NCI-H146 (cell line): ENCODE measurements at places on chromosomes 2 and 18.

DNA sequence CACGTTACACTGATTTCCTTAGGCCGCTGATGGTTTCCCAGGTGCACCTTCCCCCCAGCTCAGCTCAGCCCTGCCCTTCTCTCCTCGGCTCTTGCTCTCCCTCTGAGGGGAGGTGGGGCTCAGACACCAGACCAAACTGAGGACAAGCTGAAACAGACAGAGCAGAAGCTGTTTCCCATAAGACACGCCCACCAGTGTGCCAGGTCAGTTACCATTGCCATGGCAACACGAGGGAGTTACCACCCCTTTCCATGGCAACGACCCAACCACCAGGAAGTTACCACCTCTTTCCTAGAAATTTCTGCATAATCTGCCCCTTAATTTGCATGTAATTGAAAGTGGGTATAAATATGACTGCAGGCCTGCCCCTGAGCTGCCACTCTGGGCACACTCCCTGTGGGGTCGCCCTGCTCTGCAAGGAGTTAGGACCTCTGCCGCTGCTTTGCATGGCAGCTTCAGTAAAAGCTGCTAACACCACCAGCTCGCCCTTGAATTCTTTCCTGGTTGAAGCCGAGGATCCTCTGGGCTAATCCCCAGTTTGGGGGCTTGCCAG is 120.9 kb upstream of the SMIM21 start:
- DNase-seq, result peak; percentile 16

GRCh38 chr2:195820373-195820772 is 163.3 kb downstream of the SLC39A10 start:
- DNase-seq, result no peak

GRCh38 chr2:162000431-162000830 is 73.6 kb downstream of the DPP4 start:
- no peak for DNase-seq

GRCh38 chr2:191686729-191687128 is 8.8 kb downstream of the NABP1 start:
- DNase-seq, result no peak

GRCh38 chr2:216658757-216659156 is 25.5 kb downstream of the IGFBP2 start:
- no peak for DNase-seq

GRCh38 chr2:11896386-11896785 is 150.0 kb downstream of the LPIN1 start:
- no peak for DNase-seq

DNA sequence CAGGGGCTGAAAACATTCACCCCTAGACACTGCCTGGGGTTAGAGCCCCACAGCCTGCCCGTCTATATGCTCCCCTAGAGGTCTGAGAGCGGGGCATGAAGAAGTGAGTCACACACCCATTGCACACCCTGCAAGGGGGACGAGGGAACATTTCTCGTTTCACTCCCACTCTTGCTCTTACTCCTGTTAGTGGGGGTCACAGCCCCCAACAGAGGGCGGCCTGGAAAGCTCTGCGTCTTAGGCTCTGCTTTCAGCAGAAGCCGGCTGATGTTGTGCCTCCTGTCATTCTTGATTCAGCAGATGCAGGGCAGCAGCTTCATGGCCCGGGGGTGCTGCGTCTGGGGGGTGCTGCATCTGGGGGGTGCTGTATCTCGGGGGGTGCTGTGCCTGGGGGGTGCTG is 141.3 kb downstream of the ASB1 start:
- DNase-seq, result no peak

DNA sequence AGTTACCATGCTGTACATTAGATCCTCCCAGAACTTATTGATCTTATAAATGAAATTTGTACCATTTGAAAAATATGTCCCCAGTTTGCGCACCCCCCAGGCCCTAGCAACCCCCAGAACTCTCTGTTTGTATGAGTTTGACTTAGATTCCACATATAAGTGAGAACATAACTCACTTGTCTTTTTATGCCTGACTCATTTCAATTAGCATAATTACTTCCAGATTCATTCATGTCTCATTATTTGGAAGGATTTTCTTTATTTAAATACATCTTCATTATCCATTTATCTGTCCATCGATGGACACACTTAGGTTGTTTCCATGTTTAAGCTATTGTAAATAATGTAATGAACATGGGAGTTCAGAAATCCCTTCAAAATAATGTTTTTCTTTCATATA is 705.9 kb downstream of the CCDC85A start:
- DNase-seq, result no peak

DNA sequence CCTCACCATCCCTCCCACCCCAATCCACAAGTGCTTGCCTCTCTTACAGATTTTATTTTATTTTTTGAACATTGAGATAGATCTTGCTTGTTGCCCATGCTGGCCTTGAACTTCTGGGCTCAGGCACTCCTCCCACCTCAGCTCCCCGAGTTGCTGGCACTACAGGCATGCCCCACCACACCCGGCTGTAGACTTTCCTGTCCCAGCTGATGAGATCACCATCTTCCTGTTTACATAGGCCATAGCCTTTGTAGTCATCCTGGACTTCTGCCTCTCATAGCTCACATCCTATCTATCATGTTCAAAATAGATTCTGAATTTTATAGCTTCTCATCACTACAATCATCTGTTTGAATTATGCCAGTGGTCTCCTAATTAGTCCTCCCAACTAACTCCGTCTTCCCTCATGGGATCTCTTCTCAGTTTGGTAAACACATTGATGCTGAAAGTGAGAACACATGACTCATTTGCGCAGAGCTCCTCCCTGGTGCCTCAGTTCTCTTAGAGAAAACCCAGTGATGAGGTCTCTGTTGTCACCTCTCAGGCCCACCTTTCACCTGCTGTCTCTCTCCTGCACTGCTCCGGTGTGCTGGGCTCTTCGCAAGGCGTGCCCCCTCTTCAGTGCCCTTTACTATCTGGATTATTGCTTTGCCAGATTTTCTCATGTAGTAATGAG is 243.0 kb downstream of the ZNF407 start:
- no peak for DNase-seq

DNA sequence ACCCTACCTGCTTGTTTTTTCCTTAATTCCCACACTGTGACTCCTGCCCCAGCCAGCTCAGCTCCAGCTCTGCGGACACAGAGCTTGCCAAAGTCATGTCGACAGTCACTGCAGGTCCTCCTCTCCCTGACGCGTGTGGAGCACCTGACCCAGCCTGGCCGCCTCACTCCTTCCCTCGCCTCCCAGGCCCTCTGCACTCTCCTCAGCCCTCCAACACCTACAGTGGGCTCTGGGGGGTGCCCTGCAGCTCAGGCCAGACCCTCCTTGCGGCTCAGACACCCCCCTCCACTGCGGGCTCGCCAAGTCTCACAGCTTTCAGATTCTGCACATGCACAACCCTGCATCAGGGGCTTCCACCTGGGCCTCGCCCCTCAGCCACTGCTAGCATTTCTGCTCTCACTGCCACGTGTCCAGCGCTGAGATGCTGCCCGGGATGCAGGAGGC is 68.3 kb downstream of the NDUFA10 start:
- DNase-seq, result no peak

GRCh38 chr18:6714010-6714409 is 15.5 kb upstream of the ARHGAP28 start:
- no peak for DNase-seq

DNA sequence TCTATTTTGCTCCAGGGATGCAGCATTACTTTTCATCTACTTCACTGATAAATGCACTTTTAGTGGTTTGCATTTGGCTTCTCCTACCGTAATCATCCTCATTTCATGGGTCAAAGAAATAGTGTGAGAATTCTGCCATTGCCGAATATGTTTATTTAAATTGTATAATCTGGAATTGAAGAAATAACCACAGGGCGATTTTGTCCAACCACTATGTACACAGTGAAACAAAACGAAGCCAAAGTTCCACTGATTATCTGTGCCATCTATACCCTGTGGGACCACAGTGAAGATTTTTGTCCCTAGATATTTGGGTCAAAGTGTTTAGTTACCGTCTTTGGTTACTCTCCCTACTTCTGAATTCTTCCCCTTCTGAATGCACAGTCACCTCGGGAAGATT is 888.6 kb upstream of the NRXN1 start:
- no peak for DNase-seq

- DNase-seq, result no peak
Measured at GRCh38 chr2:164562666-164563065, 58.6 kb downstream of the GRB14 start.

DNA sequence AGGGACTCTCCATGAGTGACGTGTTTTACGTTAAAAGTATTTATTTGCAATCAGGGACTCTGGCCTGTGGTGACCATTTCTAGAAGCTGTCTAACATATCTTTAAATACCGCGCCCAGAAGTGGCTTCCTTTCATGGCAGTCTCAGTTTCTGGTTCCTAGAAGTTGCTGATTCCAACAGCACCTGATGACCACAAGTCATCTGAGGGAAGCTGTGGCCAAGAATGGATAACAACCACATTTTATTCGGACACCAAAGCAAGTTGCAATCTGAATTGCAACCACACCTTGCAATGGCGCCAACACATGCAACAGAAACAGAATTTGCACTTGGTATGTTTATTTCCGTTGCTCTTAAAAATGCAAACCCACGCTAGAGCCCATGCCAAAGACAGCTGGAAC is 33.1 kb downstream of the MEX3C start:
- no peak for DNase-seq

- no peak for DNase-seq
Measured at GRCh38 chr2:168929031-168929430, 27.9 kb downstream of the G6PC2 start.

DNA sequence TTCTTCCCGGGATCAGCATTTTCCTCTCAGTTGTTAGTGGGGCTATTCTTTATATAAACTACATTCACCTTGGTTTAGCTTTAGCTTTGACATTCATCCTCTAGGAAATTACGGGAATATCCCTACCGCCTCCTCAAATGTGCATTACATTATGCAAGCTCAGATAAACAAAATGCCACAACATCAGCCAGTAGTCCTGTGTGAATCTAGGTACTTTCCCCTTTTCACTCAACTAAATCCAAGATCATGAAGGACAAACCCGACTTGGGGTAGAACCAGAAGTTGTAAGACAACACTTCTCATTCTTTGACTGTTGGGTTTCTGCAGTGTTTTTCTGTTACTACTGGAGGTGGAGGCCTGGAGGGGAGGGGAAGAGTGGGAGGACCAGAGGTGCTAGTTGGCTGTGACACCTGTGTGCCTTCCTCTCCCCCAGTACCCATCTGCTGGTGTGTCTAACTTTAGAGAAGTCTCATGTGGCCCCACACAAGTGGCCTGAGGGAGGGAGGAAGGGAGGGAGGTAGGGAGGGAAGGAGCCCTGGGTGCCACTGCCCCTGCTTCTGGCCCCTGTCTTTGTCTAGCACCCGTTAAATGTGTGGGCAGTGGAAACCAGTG is 84.8 kb upstream of the BCL2L11 start:
- no peak for DNase-seq

- no peak for DNase-seq
Measured at GRCh38 chr18:55220523-55220922, 261.3 kb upstream of the CCDC68 start.

- no peak for DNase-seq
Measured at GRCh38 chr2:37459095-37459981, 114.9 kb downstream of the QPCT start.

DNA sequence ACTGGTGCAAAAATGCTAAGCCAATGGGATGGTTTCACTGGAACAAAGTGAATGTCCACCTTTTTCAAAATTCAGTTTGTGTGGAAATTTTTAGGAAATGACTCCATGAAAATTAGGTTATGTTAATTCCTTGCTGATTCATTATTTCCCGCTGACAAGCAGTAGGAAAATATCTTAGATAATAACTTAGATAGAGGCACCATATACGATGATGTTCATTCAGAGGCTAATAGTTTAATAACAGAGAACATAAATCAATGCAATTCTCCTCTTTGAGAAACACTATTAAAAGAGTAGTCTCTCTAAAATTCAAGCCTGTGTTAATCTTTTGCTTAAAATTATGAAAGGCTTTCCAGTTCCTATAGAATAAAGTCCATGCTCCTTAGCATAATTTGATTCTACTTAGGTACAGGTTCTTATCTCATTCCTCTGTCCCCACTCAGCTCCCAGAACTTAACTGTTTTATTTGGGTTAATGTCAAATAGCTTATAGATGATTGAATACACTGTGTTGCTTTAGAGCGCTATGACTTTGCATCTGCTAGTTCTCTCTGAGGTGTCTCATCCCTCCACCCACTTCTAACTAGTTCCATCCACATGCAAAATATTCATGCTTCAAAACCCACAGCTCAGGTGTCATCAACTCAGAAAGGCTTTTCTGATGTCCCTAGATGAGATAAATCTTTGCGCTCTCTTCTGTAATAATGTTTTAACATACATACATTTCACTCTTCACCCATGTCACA is 503.6 kb downstream of the ERBB4 start:
- no peak for DNase-seq

GRCh38 chr2:43759195-43759594 is 14.6 kb upstream of the DYNC2LI1 start:
- no peak for DNase-seq

- DNase-seq, result no peak
Measured at GRCh38 chr2:152413228-152414030, 78.5 kb downstream of the FMNL2 start.

- no peak for DNase-seq
Measured at GRCh38 chr2:161088658-161089350, 71.4 kb upstream of the TANK start.

GRCh38 chr2:112686348-112687217 is 34.2 kb upstream of the NT5DC4 start:
- DNase-seq, result no peak

GRCh38 chr2:165348441-165348840 is 109.2 kb downstream of the SCN2A start:
- no peak for DNase-seq

DNA sequence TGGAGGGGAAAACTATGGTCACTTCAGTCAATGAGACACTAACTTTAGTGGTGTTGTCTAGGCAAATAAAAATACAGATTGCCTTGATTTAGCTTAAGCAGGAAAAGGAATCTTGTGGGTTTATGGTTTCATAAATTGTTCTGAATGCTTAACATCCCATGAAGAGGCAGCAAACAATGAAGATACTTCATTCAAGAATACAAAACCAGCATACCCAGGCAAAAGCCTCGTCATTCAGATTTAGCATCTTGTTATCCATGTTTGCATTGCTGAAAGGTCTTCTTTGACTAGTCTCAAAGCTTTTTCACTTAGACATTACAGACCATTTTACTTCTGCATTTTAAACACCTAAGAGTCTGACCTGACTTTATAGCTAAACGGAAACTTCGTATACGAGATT is 272.7 kb upstream of the FSHR start:
- DNase-seq, result no peak

GRCh38 chr2:96934182-96934495 is 52.2 kb downstream of the FAM178B start:
- no peak for DNase-seq

- DNase-seq, result peak; percentile 53
Measured at GRCh38 chr18:64202210-64202836, 53.4 kb upstream of the LINC00305 start.

GRCh38 chr2:166413255-166413654 is 37.5 kb upstream of the SCN9A start:
- DNase-seq, result no peak
